ENCODE measurements at places on chromosomes 1 and 21.

GRCh38 chr1:9654051-9654833 lies 2.7 kb downstream of the PIK3CD start:
- DNase-seq: no peak

- no peak for DNase-seq
These were observed 65.7 kb downstream of the PSMG1 start for GRCh38 chr21:39117440-39117970.

DNA sequence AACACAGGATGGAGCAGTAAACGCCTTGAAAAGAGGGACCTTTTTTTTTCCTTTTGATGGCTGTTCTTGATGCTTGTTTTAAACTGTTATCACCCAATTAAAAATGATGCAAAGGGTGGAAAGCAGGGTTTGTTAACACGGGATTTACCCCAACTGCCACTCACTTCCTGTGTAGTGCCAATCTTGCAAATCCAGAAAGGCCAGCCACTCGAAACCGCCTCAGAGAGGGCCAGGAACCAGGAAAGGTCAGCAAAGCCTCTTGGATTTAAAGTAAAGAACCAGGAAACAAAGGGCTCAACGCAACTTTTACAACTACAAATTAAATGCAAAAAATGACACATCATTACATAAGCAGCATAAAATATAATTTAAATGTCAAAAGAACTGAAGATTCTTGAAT lies 347.4 kb downstream of the PDE4B start:
- no peak for DNase-seq

GRCh38 chr1:100037656-100037926 lies 67.8 kb downstream of the SLC35A3 start:
- DNase-seq: no peak

GRCh38 chr1:46770541-46770940 lies 28.3 kb upstream of the CYP4B1 start:
- no peak for DNase-seq

DNA sequence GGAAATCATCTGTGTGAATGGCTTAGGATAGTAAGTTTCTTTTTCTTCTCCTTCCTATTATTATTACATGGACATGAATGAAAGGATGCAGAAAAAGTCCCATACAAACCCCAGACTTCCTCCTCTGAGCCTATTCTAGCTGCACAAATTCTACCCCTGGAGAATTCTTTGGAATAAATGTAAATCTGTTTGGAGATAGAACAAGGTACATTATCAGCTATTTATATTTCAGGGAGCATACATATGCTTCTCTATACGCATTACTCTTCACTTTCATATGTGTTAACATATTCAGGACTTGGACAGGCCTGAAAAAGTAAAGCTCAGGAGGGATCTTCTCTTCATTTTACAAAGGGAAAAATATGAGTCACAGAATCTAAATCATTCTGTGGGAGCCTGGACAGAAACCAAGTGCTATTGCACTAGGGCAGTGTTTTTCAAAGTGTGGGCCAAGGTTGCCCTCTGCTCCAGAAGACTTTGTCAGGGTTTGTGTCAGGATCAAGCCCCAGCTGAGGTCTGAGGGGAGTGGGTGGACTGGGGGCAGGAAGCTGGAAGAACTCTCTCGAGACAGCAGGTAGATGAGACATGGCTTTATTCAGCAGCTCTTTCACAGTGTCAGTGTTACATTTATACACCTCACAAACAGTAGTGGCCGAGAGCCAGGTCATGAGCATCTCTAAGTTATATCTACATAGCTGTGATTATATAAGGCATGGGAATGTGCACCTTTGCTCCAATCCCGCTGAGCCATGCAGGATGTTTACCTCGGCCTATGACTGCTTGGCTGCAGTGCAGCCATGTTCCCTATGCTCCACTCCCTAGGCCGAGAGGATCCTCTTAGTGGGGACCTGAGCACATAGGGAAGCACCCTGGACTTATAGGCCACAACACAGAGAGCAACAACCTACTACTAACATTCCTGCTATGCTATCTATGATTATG lies 114.3 kb downstream of the GDAP2 start:
- DNase-seq: no peak

DNA sequence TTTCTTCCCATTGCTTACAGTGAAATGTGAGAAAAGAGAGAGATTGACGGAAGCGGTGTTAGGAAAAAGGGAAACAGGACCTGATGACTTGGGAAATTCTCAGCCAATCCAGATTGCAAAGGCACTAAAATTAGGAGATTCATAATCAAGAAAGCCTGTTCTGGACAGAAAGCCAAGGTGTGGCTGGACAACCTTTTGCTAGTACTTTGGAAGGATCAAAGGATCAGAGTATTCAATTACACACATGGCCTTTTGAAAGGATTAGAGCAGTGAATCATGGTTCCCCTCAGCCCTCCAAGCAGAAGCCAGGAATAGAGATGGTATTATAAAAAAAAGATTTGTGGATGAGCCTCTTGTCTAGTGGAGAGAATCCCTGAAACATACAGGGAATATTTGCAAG lies 669.8 kb upstream of the ADAMTS5 start:
- no peak for DNase-seq

- no peak for DNase-seq
These were observed 45.2 kb downstream of the GALNT2 start for GRCh38 chr1:230112131-230112701.

DNA sequence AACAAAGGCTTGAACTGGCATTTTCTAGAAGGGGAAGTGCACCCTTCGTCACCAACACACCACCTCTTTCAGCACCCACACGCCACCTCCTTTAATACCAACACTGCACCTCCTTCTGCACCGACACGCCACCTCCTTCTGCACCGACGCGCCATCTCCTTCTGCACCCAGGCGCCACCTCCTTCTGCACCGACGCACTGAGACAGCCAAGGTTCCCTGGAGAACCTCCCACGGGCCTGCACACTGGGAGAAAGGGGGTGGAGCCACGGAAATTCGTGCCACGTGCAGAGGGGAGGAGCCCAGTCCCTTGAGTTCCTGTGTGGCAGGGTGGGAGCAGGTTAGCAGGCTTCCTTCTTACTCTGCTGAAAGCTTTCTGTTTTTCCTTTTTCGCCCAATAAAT lies 327.9 kb upstream of the C1orf174 start:
- DNase-seq: no peak

- no peak for DNase-seq
These were observed 39.7 kb downstream of the F13B start for GRCh38 chr1:197027359-197027758.

DNA sequence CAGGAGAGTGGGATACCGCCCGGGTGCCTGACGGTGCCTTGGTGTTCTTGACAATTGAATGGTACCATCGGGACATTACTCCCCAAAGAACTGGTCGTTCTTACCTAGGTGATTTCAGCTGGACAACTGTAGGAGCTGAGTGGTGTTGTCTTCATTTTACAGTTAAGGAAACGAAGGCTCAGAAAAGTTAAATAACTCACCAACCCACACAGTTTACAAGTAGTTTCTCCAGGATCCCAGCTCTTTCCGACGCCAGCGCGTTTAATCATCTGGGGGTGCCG lies 1.6 kb downstream of the PIK3CD start:
- no peak for DNase-seq

GRCh38 chr1:194473766-194474165 lies 1287.4 kb upstream of the B3GALT2 start:
- no peak for DNase-seq

- no peak for DNase-seq
These were observed 10.8 kb downstream of the CFAP45 start for GRCh38 chr1:159889202-159889601.

GRCh38 chr1:81699234-81699633 lies 101.5 kb upstream of the ADGRL2 start:
- DNase-seq: no peak

GRCh38 chr1:108209456-108210108 lies 9.4 kb upstream of the SLC25A24 start:
- no peak for DNase-seq

- no peak for DNase-seq
These were observed 119.0 kb upstream of the NFIA start for GRCh38 chr1:60963167-60963940.

DNA sequence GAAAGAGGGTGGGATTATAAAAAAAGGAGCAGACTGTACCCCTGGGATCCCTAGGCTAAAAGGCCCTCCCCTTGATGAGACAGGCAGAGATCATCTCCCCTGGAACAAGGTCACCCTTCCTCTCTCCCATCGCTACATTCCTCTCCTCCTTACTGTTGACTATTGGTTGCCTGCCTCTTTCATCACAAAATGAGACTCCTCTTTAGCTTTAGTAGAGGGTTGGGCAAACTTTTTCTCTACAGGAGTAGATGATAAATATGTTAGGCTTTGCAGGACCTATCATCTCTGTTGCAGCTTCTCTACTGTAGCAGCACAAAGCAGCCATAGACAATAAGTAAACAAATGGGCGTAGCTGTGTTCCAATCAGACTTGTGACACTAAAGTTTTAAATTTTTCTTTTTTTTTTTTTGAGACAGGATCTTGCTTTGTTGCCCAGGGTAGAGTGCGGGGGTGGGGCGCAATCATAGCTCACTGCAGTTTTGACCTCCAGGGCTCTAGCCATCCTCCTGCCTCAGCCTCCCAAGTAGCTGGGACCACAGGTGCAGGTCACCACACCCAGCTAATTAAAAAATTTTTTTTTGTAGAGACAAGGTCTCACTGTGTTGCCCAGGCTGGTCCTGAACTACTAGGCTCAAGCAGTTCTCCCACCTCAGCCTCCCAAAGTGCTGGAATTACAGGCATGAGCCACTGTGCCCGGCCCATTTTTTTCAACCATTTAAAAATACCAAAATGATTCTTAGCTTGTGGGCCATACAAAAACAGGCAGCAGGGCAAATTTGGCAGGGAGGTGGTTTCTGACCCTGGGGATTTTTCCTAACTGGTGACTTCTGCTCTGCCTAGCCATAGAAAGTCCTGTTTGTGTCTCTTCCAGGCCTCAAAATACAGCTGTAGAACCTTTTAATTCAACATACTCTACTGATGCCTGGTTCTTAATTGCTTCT lies 15.1 kb downstream of the MCL1 start:
- DNase-seq: no peak

- no peak for DNase-seq
These were observed 40.4 kb downstream of the SLC35D1 start for GRCh38 chr1:67013573-67013972.

GRCh38 chr1:117138561-117138960 lies 17.0 kb upstream of the TRIM45 start:
- no peak for DNase-seq

GRCh38 chr1:22553104-22553880 lies 10.0 kb upstream of the EPHA8 start:
- DNase-seq: no peak

DNA sequence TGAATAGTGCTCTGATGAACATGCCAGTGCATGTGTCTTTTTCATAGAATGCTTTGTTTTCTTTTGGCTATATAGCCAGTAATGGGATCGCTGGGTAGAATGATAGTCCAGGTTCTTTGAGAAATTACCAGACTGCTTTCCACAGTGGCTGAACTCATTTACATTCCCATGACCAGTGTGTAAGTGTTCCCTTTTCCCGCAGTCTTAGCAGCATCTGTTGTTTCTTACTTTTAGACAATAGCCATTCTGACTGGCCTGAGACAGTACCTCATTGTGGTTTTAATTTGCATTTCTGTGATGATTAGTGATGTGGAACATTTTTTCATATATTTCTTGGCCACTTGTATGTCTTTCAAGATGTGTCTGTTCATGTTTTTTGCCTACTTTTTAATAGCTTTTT lies 784.5 kb downstream of the USP25 start:
- no peak for DNase-seq

DNA sequence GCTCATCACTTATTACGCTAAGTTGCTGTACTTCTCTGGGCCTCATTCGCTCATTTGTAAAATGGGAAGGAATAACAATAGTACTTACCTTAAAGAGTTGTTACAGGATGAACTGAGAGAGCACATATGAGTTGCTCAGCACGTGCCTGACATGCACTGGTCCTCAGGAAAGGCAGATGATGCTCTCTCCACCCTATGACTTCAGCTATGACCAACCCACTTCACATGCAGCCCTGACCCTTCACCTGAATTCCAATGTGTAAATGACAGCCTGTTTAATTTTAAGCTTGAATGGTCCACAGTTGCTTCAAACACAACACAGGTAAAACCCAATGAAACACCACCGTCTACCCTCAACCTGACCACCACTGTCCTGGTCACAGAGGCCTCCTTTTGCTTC lies 32.9 kb downstream of the GADD45A start:
- no peak for DNase-seq

DNA sequence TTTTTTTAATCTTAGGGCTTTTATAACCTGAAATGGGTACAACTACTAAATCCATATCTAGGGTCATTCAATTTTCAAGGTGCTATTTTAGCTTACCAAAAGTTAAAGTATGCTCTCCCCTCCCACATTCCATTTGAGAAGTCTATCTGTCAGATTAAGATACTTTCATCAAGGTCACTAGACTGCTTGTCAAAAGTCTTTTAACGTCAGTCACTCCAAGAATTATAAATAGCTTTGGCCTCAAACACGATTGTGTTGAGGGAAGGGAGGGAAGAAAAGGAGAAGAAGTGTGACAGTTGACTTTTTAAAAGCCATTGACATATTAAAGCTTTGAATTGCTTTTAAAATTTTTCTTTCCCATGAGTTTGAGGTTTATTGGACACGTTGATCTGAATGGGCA lies 175.8 kb downstream of the PTGER3 start:
- no peak for DNase-seq

DNA sequence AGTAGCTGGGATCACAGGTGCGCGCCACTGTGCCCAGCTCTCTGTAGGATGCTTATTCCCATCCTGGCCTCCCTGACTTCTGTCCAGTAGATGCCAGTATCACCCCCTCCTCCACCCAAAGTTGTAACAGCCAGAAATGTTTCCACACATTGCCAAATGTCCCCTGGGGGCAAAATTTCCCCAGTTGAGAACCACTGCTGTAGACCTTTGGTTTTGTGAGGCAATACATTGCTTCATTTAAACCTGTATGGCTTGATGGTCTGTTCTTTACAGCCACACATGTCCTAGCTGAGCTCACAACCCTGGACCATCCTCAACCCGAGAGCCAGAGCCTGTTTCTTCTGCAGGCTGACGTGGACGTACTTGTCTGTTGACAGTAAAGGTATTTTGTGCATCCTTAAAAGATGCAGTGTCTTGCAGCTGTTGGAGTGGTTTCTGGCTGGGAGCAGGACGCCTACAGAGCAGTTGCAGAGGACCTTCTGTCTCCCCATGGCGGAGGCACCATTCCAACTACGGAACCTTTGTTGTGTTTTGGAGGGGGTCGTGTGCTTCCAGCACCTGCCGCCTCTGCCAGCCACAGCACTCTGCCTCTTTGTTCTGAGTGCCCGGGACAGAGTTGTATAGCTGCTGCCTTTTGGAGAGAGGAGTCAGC lies 26.6 kb downstream of the DOP1B start:
- DNase-seq: no peak

DNA sequence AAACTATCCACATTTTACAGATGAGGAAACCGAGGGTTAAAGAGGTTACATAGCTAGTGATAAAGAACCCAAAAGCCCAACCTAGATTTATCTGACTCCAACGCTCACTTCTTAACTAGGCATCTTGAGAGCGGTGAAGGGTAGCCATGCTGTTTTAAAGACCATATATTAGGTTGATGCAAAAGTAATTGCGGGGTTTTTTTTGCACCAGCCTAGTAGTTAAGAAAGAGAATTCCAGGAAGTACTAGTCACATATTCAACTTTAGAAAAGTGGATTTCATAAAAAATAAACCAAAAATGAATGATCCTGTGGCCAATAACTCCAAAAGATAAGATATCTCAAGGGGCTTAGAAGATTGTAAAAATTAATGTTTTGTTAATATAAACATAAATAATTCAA lies 162.1 kb downstream of the GLUL start:
- DNase-seq: no peak

GRCh38 chr1:75394386-75395139 lies 216.4 kb downstream of the SLC44A5 start:
- no peak for DNase-seq

GRCh38 chr1:154952664-154953063 lies 3.2 kb downstream of the PBXIP1 start:
- no peak for DNase-seq

GRCh38 chr1:239178961-239179360 lies 207.4 kb upstream of the CHRM3 start:
- no peak for DNase-seq
